CD4-positive, alpha-beta T cell treated with Interleukin-15 for 4 hours (primary cell): ENCODE measurements at places on chromosomes 3 and 15.

- DNase-seq: peak; percentile 43
Observed at GRCh38 chr3:136694321-136694720, 57.9 kb downstream of the STAG1 start.

- no peak for DNase-seq
Observed at GRCh38 chr3:151309566-151309965, 7.1 kb downstream of the GPR87 start.

GRCh38 chr15:47429376-47429775, 287.9 kb upstream of the SEMA6D start:
- DNase-seq: no peak

DNA sequence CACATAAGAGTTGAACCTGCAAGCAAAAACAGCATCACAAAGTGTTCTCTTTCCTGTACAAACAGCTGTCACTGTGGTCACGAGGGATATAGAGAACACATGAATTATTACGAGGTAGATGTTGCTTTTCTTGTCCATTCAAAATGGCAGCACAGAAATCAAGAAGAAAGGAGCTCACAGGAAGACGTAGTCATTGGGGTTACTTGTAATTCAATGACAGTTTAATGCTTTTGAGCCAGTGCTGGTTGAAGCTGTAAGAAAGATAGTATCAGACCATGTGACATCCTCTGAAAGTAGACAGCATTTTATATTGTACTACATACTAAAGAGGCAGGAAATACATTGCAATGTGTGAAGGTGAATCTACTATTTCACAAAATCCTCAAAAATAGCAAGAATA, 140.4 kb downstream of the ABI3BP start:
- DNase-seq: no peak

DNA sequence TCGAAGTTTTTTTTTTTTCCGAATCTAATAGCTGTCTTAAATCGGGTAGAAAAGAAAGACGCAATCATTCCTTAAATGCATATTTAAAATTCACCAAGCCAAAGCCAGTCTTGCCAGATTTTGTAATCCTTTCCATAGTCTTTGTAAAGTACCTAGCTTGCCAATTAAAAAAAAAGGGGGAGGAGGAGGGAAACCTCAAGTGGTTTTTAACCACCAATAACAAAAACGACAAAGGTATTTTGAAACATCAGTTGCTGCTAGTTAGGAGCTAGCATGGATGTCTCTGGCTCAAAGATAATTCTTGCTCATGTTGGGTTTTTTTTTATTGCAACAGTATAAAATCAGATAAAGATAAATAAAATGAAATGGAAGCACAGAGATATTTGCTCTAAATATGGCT, 187.9 kb downstream of the MECOM start:
- no peak for DNase-seq

DNA sequence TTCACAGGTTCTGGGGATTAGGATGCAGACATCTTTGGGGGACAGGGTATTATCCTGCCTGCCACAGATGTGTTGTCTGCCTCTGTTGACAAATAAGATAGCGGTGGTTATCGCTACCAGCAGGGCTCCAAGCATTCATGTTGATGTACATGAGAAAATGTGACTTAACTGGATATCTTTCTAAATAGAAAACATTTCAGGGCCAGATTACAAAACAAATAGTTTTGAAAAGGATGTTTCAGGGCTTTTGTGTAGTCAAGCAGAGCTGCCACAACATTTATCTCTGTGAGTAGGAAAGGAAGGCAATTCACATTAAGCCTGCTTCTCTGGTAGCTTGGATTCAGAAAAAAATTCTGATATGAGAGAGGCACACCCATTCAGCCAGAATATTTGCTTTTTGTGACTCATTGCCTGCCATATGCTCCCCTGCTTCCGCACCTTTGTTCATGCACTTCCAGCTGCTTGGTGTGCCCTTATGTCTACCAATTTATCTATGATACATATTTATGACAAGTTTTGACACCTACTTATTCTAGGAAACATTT, 22.8 kb downstream of the PLS1 start:
- no peak for DNase-seq

DNA sequence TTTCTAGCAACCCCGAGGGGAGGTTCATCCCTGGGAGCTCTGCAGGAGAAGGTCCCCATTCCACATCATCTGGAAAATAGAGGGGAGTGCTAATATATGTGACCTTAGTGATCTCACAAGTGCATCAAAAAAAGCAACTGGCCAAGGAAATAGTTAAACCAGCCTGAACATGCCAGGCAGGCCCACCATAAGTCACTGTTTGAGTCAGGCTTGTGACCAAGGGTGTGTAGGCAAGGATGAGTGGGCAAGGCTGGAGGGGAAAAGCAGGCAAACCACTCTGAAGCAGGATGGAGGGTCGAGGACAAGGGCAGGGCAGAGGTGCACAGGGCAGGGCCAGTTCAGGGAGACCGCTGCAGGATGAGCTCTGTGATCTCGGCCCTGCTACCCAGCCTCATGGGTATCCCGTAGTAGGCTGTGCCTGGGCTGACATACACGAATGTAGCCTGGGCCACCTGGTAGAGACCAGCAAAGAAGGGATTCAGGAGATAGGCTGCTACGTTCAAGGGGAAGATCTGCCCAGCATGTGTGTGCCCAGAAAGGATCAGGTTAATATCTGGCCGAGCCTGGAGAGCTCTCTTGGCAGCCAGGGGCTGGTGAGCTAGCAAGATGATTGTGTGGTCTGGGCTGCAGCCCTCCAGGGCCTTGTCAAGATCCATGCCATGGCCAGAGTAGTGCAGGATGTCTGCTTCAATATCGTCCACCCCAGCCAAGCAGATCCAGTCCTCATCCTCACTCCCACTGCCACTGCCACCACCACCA, 4.3 kb downstream of the GLB1 start:
- no peak for DNase-seq

GRCh38 chr15:80878242-80878866, 99.2 kb downstream of the CEMIP start:
- DNase-seq: no peak

DNA sequence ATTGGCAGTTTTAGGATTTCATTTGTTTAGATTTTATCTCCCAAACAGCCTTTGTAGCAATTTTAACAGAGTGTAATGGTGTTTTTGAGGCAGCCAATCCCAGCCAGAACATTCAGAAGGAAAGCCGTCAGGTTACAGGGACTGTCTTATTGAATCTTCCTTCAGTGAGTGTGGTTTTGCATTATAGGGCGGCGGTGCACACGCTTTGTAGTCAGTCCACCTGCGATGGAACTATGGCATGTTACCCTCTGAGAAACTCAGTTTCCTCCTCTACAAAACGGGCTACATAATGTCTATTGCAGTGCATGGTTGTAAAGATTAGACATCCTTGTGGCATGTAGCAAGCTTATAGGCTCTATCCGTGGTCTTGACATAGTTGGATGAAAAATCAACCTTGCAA, 1.0 kb downstream of the LRRC28 start:
- DNase-seq: no peak

DNA sequence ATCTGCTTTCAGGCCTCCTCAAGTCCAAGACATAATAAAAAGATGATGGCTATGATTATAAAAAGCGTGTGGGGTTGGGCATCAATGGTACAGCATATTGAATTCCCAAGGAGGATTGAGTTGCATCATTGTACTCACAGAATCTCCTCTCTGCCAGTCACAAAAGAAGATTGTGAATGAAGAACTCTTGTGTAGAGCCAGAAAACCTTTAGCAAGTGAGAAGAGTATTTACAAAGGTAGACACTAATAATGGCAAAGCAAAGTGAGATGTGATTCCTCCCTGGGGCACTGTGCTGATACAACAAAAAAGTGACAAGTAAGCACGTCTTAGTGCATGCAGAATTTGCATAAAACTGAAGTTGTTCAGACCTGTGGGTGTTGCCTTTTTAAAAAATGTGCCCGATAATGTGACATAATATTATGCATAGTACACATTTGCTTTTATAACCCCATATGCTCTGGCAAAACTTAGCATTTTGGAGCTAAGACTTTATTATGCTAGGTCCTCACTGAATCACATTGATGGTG, 291.2 kb upstream of the TBC1D5 start:
- no peak for DNase-seq

- no peak for DNase-seq
Observed at GRCh38 chr15:73941044-73941443, 14.8 kb downstream of the LOXL1 start.

GRCh38 chr3:61863579-61863978, 302.2 kb downstream of the PTPRG start:
- no peak for DNase-seq

DNA sequence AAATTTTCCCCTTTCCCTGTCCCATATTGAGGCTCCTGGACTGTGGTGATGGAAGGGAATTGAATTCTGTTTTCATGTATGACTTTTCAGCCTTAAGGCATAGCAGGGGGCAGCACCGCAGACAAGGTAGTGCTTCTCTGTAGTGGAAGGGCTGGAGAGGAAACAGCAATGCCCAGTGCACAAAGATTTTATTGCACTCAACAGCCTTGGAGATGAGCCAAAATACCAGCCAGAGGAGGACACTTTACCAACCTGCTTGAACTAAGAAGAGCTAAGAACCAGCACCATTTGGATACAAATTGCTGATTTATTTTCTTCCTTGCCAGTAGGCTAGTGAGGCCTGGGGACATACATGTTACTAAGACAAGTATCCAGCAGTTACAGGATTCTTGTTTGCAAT, 98.7 kb downstream of the KCNMB2 start:
- DNase-seq: no peak

- no peak for DNase-seq
Observed at GRCh38 chr3:127439621-127440020, 150.9 kb downstream of the TPRA1 start.

DNA sequence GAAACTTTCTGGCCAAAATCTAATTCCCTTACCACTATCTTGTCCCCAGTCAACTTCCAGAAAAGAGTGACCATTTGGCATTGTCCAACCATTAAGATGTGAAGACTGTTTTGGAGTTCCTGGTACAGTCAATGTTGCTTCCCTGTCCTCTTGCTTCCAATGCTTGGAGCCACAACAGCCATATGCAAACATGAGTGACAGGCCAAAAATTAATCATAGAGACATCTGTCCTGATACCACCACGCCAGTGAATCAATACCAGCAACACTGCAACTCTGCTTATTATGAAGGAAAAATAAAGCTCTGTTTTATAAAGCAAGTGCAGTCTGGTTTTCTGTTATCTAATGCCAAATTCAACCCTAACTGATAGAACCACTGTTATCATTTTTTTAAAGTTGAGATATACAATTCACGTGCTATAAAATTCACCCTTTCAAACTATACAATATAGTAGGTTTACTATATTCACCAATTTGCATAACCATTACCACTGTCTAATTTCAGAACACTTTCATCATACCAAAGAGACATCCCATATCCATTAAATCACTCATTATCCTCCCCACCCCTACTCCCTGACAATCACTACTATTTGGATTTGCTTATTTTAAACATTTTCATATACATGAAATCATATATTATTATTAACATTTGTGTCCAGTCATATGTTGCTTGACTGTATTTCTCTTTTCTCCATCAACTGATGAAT, 76.9 kb downstream of the STAG1 start:
- DNase-seq: no peak

GRCh38 chr15:91128016-91128415, 28.0 kb downstream of the SV2B start:
- DNase-seq: no peak

DNA sequence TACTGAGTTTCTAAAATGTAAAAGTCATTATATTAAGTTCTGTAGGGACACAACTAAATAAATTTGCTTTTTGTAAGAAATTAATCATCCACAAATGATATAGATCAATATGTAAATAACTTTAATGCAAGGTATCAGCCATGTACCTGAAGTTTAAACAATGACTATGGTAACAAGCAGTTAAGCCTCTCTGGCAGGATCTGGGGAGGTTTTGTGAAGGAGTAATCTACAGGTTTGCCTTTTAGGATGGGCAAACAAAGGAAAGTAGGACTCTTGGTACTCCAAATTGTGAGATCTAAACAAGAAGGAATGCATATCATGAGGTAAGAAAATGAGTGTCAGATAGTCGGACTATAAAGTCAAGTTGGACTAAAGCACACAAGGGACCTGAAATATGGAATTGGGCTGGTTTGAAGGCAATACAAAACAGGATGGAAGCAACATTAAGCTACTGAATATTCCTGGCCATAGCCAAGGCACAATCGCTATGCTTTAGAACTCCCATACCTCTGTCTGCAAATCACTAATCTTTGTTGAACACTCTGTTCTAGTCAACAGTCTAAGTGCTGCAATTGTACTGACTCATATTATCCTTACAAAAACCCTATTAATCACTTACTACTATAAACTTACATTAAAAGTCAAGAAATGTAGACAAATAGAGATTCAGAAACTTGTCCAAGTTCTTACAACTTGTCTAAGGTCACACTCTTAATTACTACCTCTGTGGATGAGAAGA, 412.8 kb downstream of the DIPK2A start:
- no peak for DNase-seq

DNA sequence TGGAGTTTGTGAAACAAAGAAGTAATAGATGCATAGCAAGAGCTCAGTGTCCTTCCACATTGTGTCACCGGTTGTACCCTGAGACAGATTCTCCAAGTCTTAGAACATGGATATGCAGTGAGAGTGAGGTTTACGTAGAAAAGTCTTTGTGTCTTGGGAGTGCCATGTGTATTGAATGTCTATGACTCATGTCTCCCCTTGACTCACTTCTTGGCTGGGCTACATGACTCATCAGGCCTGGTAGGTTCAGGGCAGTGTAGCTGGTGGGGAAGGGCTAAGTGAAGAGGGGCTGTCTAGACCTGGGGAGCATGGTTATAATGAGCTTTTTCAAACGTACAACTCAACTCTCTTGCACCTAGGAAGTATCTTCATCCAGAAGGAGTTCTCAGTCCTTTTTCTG, 167.4 kb downstream of the GAP43 start:
- peak; percentile 65 for DNase-seq

DNA sequence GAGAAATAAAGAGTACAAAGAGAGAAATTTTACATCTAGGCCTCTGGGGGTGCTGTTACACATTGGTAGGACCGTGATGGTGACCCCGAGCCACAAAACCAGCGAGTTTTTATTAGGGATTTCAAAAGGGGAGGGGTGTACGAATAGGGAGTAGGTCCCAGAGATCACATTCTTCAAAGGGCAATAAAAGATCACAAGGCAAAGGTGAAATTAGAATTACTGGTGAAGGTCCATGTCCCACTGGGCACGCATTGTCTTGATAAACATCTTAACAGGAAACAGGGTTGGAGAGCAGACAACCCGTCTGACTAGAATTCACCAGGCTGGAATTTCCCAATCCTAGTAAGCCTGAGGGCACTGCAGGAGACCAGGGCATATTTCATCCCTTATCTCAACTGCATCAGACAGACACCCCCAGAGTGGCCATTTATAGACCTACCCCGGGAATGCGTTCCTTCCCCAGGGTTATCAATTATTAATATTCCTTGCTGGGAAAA, 4.3 kb downstream of the IRAK2 start:
- no peak for DNase-seq
